ENCODE measurements at places on chromosomes 4 and X.

GRCh38 chr4:80312124-80312523 is 23.4 kb upstream of the CFAP299 start:
- no peak for DNase-seq

GRCh38 chr4:87566276-87566675 is 37.1 kb upstream of the SPARCL1 start:
- no peak for DNase-seq

DNA sequence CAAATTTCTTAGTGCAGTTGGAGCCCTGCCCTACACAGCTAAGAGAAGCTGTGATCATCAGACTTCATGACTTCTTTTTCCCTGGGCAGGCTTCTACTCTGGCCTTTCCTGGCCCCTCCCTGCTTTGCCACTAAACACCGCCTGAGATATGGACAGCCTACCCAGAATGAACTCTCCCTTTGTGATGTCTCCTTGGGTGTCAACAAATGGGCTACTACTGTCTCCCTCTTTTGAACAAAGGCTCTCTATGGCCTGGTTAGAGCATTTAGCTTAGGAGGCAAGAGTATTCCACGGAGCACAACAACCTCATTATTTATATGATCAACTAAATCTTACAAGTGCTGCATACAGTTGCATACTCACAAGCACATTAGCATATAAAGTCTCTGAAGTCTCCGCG is 127.6 kb upstream of the HCCS start:
- DNase-seq, result no peak

- DNase-seq, result no peak
Measured at GRCh38 chr4:68864438-68865187, 48.8 kb downstream of the UGT2B10 start.

DNA sequence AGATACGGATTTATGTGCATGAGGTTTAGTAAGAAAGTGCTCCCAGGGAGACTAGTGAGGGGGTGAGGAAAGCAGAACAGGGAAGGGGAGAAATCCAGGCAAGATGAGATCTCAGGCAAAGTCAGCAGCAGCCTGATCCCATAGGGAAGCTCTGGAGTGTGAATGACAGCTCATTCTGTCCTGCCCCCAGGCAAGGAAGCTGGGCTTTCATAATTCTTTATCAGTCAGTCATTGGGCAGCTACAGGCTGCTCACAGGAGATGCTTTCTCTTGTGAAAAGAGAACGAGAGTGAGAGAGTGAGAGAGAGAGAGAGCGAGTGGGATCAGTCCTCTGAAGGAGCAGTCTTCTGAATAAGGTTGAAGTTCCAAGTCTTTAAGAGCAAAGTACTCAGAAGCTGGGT is 48.1 kb downstream of the SRPX start:
- DNase-seq, result no peak

- DNase-seq, result peak; percentile 59
Measured at GRCh38 chrX:15242899-15243555, 26.9 kb downstream of the ASB9 start.

GRCh38 chr4:185623444-185624258 is 88.3 kb upstream of the PDLIM3 start:
- no peak for DNase-seq

DNA sequence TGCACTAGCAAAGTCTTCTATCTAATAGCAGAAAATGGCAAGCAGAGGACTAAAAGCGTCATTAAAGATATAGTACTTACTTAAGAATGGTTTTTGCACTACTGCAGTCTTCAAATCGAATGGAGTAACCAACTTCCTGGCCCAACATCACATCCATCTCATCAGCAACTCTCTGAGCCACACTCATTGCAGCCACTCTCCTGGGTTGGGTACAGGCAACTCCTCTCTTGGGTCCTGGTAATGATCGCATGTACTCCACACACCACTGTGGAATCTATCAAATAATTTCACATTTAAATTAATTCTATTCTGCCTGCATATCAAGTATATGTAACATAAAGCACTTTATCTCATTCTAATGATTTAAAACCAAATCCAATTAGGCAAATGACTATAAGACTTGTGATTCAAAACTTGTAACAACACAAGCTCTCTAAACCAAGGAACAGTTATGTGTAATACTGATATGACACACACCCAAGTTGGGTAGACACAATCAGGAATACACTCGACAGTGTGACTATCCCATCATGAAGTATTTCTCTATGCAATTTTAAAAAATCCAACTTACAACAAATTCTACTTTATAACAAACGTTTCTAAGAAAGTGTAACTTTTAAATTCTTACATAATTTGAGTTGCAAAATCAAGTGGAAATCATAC is 13.6 kb downstream of the DHX15 start:
- DNase-seq, result no peak

DNA sequence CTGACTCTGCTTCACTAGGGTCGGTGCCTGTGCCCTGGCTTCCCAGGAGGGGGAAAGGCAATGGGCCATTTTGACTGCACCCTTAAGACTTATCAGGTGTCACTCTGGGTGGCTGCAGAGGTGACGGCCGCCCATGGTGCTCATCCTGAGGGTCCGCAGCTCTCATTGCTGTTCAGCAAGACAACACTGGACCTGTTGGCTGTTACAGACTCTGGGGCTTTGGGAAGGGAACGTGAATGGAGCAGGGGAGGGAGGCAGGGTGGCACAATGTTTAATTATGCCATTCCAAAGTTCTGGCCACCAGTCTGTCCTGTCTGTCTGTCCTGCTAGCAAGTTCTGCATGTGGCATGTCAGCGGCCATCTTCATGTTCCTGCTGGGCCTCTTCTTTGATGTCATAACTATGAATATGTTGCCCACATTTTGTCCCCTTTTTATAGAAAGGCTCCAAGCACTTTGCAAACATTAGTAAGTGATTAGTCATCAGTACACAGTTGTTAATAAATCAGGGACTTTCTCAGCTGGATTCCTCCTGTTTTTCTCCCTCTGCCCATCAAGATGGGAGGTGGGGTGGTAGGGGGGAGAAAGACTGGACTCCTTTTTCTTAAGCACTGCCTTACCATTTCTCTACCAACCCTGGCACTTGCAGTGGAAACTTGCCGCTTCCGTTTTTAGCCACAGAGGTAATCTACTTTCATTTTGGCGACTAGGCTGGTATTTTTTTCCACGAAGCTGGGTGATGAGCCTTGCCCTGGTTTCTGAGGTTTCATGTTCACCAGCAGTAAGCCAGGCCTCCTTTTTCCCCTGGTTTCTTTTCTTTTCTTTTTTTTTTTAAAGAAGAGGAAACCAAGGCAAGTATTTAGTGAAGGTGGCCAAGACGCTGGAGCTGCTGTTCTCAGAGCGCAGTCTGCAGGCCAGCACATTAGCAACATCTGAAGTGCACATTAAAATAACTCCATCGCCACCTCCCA is 88.6 kb upstream of the TRIM2 start:
- peak; percentile 82 for DNase-seq

DNA sequence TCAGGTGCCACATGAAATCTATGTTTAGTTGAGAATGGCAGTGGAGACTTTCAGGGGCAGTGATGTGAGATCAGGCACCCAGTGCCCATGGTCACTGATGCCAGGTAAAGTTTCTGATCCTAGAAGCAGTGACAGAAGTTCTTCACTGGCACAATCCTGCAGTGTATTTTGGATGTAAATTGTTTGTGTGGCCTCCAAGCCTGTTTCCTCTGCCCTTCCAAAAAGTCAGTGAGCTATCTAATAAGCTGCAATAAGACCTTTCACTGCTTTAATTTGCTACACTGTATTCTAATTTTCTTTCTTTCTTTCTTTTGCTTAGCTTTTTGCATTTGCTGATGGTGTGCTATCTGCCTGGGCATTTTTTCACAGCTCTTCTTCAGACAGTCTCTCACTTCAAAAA is 1348.6 kb downstream of the ADGRL3 start:
- DNase-seq, result no peak

DNA sequence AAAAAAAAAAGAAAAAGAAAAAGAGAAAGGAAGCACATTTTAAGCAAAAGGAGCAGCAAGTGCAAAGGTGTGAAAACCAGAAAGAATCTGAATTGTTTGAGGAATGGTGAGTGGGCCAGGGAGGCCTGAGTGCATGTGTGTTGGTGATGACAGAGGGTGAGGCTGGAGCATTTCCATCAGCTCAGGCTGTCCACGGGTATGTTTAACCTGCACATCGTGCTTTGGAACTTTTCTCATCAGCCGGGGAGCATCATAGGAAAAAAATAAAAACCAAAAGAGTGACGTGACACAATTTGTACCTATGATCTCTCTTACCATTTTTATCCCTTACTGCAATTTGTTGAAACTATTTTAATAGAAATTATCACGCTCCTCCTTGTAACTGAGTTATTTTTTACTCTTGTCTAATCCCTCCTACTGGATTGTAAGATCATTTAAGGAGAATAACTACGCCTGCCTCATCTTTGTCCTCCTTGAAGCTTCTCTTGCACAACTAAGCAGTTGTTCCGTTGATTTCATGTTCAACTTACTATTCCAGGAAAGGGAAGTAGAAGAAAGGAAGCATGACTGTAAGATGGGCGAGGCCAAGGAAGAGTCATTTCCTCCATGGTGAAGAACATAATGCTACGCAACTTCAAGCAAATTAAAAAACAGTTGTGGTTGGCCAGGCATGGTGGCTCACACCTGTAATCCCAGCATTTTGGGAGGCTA is 7.0 kb downstream of the PALLD start:
- no peak for DNase-seq

GRCh38 chr4:47667552-47667951 is 170.3 kb downstream of the CORIN start:
- DNase-seq, result no peak

GRCh38 chr4:178316211-178316610 is 874.0 kb upstream of the AGA start:
- DNase-seq, result no peak

DNA sequence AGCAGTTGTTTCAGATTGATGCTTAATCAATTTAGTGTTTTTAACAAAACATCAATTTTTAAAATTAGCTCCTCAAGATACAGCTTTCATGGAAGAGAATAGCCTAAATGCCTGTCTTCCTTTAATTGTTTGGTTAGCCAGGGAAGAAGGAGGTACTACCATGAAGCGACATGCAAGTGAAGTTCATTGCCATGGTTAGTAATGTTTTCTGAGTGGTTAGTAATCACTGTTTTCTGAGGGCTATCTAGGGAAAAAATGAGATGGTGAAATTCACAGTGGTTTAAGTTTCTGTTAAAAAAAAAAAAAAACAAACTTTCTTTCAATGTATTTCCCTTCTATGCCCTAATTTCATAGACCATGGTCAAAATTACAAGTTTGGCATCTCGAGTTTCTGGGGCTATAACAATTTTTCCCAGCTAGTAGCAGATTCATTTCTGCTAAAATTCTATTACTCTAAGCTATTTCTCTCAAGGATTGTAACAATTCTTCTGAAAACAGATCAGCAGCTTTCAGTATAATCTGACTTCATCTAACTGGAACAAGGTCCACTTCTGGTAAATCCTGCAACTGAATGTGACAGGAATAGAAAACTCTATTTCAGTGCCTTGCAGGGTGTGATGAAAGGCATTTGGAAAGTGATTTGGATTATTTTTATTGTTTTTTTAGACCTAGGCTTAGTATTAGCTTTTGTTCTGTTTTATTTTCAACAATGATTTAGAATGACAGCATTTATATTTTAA is 157.0 kb downstream of the PCDH18 start:
- DNase-seq, result no peak

DNA sequence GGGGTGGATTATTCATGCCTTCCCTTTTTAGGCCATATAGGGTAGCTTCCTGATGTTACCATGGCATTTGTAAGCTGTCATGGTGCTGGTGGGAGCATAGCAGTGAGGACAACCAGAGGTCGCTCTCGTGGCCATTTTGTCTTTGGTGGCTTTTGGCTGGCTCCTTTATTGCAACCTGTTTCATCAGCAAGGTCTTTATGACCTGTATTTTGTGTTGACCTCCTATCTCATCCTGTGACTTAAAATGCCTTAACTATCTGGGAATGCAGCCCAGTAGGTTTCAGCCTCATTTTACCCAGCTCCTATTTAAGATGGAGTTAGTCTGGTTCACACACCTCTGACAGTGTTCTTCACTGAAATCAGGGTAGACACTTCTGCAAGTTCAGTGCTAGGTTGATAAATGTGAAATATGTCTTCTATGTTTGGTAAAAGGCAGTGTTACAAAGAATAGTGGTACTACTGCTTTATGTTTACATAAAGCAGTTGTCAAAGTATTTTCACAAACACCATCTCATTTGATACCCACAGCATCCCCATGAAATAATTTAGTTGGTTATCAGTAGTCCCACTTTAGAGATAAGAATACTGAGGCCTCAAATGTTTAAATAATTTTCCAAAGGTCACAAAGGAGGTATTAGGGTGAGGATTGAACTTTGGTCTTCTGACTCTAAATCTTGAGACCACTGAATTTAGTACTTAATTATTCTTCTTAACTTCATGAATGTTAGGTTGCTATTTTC is 77.1 kb upstream of the C4orf54 start:
- no peak for DNase-seq

GRCh38 chrX:73758250-73758649 is 195.3 kb downstream of the CHIC1 start:
- no peak for DNase-seq

- DNase-seq, result no peak
Measured at GRCh38 chr4:144449611-144450010, 196.3 kb upstream of the HHIP start.

DNA sequence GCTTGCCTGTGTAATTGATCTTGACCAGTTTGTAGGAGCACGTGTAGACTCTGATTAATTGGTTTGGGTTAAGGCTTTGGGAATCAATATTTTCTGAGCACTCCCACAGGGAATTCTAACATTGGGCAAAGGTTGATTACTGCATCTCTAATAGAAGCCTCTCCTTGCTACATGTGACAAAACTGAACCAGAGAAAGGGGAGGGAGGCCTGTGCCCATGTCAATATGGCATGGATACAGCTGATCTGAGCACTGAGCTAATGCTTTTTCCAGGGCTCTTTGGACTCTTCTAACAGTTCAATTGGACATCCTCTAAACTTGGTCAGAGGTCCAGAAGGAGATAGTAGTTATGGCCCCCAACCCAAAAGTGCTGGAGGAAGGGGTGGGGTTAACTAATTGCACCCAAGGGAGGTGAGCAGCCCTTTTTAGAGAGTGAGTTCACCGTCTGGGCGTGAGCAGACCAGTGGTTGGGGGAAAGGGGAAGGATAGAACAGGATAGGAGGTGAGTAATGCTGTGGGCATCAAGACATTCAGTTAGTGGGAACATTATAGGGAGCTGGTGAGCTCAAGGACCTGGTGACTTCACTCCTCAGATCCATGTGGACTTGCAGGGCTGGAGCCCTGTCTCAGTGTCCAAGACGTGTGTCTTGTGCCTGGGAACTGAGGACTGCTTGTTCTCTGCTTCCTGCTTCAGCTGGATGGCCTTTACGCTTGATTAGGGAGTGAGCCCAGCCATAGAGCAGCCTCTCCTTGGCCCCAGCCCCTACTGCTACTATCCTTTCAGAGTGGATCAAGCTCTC is 22.8 kb downstream of the MSN start:
- DNase-seq, result peak; percentile 68

DNA sequence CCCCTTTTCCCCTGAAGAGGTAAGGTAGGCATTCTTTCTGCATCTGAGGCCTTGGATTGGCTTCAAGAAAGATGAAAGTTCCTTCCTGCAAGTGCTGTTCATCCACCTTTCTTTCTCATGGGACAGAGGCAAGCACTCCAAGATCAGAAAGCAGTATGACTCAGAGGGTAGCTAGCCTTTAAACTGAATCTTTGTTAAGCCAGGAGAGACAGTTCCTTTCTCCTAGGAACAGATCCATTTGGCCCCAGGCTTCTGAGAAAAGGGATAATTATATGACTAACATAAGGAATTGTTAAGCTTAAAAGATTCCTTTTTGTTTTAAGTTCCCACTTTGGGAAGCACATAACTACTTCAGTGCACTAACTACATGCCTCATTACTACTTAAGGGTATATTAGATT is 192.0 kb downstream of the PPP3CA start:
- peak; percentile 59 for DNase-seq
